ENCODE measurements at places on chromosomes 12 and 14.

DNA sequence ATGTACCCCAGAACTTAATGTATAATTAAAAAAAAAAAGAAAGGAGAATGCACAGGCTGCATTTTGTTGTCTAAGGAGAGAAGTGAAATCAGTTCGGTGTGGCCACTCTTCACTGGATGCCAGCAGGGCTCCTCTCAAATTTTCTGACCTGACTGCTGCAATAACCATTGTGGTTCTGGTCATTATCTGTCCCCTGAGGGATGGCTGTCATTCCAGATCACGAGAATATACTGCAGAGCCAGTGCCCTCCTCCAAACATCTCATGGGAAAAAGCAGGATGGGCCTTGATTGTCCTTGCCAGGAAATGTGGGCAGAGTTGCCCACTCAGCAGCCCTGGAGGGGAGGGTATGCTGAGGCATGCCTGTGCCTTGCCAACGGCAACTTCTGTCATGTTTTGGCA is 139.1 kb downstream of the SLC8A3 start:
- DNase-seq, result no peak

GRCh38 chr12:89825591-89826449 is 117.2 kb upstream of the ATP2B1 start:
- no peak for DNase-seq

DNA sequence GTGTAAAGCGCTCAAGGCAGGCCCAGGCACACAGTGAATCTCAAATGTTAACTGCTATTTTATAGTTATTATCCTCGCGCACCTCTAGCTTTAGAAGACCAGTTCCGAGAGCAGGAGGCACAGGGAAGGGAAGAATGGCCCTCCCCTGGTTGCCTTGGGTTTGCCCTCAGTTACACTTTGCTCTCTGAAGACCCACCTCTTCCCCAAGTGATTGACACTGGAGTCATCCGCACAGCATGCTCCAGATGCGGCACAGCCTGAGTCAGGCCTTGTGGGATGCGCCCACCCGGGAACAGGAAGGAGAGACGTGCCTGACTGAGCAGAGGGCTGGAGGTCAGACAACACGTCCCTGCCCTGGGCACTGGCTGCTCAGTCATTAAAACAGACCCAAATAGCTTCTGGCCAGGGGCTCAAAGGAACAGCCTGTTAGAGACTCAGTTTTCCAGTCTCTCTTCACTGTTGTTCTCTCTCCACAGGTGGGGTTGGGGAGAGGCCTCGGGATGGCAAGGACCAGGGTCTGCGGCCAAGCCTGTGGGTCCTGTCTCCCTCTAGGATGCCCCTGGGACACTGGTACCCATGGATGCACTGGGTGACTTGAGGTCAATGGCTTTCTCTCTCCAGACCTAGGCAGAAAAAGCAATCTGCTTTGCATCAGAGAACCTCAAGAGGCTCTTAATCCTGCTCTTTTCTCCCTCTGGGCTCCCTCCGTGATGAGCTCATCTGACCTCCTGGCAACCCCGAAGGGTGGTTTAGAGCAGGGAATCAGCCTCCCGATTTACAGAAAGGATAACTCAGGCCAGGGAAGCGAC is 13.6 kb upstream of the MLXIP start:
- peak; percentile 77 for DNase-seq

DNA sequence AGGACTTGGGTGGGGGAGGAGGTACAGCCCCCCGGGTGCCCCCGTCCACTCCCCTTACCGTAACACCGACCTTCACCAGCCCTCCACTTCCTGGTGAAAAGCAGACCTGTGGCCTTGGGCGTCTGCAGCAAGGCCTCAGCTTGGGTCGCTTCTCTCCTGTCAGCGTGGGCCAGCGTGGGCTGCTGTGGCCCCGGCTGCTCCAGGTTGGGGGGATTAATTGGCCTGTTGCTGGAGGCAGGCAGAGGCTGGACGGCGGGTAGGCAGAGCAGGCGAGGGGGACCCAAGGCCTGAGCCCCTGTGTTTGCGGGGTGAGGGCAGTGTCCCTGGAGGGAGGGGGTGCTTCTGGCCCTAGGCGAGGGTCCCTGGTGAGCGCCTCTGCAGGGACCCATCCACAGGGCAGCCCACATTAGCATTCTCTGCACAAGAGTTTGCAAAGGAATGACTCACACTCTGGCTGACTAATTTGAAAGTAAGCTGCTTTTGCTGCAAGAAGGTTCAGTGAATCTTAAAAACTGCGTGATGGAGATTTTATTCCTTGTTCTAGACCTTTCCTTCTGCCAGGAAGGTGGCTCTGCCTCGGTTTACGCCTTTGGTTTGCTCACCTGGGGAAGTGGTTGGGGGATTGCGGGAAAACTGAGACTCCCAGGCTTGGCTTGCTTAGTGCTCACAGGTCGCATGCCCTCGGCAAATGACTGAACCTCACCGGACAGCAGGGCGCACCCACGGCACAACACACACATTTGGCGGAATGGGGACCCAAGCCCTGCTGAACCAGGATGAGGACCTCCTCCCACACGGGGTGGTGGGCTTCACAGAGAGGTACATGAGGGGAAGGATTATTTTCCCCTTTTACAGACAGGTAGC is 37.9 kb upstream of the DLK1 start:
- DNase-seq, result no peak

DNA sequence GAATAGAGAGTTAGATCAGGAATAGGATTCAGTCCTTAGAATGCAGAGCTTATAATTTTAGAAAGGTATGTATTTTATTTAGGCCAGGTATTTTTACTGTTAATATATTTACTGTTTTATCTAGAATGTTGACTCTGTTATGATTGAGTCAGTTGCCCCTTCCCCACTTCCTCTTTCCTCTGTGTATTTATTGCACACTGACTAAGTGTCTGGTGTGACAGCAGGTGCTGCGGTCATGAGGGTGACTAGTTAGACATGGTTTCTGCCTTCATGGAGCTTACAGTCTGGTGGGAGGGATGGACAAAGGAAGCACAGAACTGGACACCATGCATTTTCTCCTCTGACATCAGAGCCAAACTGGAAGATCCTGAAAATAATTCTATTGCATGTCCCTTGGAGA is 159.8 kb downstream of the CACNA1C start:
- no peak for DNase-seq

DNA sequence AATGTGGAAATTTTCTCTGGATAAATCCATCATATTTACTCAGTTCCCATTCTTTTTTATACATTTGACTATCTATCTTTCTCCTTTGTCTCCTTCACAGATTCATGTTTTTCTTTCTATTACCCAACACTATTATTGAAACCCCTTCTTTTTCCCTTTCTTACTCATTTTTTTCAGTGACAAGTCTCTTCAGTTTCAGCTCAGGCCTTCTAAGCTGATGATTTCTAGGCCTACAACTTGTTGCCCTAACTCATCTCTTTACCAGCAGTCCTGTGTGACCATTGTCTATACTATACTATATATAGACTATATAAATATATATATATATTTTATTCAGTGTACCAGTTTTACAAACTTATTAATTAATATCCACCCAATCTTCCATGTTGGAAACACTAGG is 31.8 kb downstream of the SLC16A7 start:
- DNase-seq, result no peak

- peak; percentile 96 for DNase-seq
Measured at GRCh38 chr12:6927379-6928021, at the start of gene ATN1. ATN1 (plus strand) TSS chr12:6927959; CDS start chr12:6934002, 6,043 bp downstream.

- DNase-seq, result no peak
Measured at GRCh38 chr14:98189062-98189461, 1082.9 kb downstream of the BCL11B start.

DNA sequence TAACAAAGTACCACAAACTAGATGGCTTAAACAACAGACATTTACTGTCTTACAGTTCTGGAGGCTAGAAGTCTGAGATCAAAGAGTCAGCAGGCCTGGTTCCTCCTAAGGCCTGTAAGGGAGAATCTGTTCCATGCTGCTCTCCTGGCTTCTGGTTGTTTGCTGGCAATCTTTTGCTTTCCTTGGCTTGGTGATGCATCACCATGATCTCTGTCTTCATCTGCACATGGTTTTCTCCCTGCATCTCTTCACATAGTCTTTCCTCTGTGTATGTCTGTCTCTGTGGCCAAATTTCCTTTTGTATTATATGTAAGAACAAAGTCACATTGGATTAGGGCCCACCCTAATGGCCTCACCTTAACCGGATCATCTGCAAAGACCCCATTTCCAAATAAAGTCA is 168.5 kb downstream of the CAPZA3 start:
- DNase-seq, result no peak

DNA sequence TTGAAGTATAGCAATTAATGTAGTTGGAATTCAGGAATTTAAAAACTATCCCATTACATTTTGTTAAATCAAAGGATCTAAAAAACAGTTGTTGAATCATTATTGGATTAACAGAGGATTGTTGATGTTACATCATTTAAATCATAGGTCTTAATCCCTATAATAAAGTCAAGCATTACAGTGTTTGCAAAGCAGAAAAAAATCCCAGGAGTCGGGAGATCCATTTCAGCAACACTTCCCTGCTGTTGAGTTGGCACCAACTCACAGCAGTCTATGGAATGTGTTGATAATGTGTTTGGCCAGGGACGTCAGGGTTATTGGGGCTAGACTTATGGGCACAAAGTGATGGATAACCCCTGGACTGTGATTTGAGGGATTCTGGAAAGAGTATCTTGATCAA is 99.1 kb upstream of the TMTC1 start:
- no peak for DNase-seq

DNA sequence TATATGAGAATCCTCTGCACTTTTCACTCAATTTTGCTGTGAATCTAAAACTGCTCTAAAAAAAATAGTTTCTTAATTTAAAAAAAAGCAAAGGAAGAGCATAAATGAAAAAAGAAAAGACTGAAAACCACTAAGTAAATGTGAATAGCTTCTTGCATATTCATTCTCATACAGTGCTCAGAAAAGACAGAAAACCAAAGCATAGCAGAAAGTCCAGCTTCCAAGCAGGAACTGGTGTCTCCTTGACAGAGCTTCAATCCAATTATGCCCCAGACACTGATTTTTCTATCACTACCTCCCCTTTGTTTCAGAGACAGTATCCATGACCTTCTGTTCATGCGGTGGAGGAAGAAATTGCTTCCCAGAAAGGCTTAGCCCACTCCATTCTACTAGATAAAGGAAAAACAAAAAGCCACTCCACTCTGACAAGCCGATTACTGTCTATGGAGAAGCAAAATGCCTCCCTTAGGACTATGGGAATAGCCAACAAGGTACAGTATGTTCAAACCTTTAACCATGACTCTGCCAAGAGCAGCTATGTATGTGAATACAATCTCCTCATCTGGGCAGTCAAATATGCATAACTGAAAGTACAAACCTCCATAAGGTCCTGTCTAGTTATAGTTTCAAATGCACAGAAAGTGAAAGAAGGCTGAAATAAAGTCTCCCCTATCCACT is 40.6 kb downstream of the ATF7 start:
- DNase-seq, result no peak

- no peak for DNase-seq
Measured at GRCh38 chr14:99393059-99393655, 87.5 kb downstream of the SETD3 start.

DNA sequence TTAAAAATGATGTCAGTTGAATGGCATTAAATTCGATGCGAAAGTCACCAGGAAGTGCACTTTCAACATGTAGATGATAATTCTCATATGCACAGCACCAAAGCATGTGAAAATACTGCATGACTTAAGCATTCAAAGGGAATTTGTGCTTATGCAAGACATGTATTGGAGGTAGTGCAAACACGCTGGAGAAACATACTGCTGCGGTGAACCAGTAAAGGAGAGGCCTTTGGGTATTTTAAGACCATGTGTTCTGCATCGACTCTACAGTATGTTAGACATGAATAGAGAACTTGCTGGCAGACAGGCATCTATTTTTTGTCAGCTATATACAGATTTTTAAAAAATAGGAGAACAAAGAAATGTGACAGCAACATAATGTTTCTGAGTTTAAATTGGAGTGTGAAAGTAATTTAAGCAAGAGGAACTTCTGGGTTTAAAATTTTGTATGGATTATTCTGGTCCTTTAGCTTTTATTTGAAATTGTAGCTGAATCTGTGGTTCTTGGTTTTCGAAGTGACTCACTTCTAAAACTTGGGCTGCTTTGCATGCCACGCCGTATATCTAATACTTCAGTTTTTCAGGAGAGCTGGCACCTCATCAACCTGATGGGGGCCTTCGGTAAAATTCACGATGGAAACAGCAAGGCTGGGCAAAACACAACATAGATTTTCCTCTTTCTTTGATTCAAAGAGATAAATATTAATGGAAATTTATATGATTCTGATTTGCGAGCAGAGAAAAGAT is 408.7 kb downstream of the APAF1 start:
- no peak for DNase-seq

DNA sequence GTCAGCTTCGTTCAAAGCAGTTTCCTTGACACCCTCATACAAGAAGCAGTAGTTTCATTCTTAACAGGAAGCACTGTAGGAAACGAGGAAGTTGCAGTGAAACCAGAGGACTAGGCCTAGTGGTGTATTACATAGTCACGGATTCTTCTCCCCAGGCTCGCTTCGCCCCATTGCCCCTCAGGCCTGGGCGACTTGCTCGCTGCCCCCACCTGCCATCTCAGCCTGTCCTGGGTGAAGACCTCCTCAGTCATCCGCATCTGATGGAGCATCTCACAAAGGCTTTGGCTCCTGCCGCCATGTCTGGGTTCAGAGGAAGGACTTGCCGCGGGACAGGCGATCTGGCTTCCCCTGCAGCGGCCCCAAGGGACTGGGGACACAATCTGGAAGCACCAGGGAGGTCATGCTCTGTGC is 93.5 kb downstream of the LMNTD1 start:
- DNase-seq, result no peak

All from posterior cingulate gyrus (tissue), 11 donors.